ENCODE measurements at places on chromosomes 16 and 17. TPM values are rescaled to one million over a fixed set of nuclear protein-coding genes. Genes with fewer than 3 reads are reported as not detected.

Gene TRIM47
- total RNA-seq = 56.0 TPM

Gene NPIPA8
- total RNA-seq = not detected

Gene BCL6B
- 101 TPM for total RNA-seq

Gene KRT25
- not detected for total RNA-seq

Gene SHISA6
- not detected for total RNA-seq

Data from pulmonary artery endothelial cell (primary cell).